Right kidney (tissue), 9 donors: ENCODE measurements at places on chromosomes 1 and 21.

GRCh38 chr1:213947200-213947801, 40.5 kb upstream of the PROX1 start:
- DNase-seq = no peak

DNA sequence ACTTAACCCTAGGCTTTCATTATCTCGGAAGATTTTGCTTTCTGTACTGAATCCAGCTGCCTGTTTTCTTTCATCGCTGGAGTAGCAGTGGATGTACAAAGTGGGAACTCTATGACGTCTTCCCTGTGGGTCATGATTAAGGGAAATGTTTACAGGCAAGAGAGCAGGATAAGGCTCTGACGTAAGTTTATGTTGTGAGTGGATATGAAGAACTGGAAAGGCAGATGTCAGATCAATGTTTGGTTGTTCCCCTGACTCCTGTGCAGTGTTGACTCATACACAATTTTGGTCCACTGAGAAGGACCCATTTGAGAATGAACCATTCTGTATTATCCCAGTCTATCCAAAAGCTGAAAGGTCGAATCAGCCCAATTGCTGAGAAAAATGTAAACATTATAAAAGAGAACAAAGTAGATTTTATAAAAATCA, 292.4 kb downstream of the GRIK1 start:
- no peak for DNase-seq

- DNase-seq = no peak
Observed at GRCh38 chr1:171653796-171654195, 1.3 kb upstream of the MYOC start.

DNA sequence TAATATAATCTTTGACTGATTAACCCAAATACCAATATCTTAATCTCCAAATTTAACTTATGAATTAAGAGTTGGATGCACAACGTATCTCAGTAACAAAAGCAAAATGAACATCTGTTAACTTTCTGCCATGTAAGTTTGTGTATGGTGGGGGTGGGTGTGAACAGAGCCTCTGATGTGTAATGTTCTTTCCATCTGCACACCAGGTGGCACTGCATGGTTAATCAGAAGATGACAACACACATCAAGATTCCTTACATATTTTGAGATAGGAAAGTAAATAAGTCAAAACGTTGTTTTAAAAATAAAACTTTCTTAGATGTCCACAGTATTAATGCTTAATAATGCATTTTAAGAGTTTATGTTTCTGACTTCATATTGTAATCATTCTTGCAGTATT, 251.9 kb downstream of the DPYD start:
- DNase-seq = no peak

- DNase-seq = no peak
Observed at GRCh38 chr1:230509281-230509977, 83.3 kb upstream of the PGBD5 start.

- no peak for DNase-seq
Observed at GRCh38 chr1:47388030-47388890, 27.8 kb upstream of the FOXE3 start.

GRCh38 chr1:201376464-201377374, 761 bp downstream of the TNNT2 start:
- DNase-seq = peak; percentile 69

DNA sequence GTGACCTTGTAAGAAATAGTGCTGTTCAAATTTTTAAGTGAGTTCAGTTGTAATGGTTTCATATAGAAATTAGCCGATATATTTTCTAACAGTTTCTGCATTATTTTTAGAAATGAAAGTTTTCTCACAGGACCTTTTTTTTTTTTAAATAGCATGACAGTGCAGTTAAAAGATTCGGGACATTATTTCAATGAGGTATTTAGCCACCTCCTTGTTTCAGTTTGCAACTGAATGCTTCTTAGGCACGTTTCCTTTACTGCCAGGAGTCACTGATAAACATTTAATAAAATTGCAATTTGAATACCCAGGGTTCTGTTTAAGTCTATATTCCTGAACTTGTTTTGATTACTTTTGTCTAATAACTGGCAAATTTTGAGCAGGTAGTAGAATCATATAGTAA, 304.7 kb downstream of the TM2D1 start:
- no peak for DNase-seq

- DNase-seq = no peak
Observed at GRCh38 chr1:70667494-70668170, 256.6 kb downstream of the CTH start.

DNA sequence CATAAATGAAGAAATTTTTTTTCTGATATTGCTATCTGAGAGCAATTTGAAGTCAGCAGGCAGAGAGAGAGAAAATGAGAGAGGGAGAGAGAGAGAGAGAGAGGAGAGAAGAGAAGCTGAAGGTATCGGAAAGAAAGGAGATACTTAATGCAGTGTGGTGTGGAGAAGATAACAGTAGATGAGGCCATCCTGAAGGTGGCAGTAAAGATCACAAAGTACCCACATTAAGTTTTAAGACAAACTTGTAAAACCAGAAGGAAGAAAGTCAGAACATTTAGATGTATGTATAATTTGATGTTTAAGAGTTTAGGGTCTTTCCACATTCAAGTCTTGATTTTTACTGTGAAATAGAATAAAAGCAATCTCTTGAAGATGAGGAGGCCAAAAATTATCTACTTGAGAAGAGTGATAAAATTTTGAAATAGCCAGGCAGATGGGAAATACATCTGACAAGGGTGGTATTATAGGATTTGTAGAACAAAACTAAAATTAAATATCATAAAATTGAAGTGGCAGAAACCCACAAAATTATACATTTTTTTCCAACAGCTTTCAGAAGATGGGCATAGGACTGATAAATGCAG, 1753.4 kb downstream of the MRPL39 start:
- no peak for DNase-seq

GRCh38 chr1:3914911-3915310, 14.8 kb upstream of the C1orf174 start:
- DNase-seq = no peak

DNA sequence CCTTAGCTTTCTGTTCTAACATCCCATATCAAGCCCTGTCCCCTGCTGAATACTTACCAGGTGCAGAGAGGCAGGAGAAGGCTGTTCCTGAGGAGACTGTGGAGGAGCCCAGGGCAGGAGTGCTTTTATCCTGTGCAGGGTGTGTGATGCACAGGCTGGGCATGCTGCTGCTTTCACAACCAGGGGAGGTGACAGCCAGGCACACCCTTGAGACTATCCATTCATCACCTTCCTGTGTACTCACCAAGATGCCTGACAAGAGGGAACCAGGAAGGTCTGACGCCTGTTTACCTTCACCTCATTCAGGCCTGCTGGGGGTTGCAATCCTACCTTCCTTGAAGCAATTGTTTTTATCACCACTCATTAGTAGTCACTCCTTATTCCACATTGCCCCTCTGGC, at the start of gene LCE3E:
Gene LCE3E, minus strand, starts transcription at position 100 of the 400 bp plus-strand sequence. CDS start 572 bp downstream, outside the sequence.
- no peak for DNase-seq

GRCh38 chr1:62111084-62111483, 83.6 kb upstream of the L1TD1 start:
- no peak for DNase-seq

GRCh38 chr1:245124644-245125043, 30.1 kb upstream of the KIF26B start:
- no peak for DNase-seq

DNA sequence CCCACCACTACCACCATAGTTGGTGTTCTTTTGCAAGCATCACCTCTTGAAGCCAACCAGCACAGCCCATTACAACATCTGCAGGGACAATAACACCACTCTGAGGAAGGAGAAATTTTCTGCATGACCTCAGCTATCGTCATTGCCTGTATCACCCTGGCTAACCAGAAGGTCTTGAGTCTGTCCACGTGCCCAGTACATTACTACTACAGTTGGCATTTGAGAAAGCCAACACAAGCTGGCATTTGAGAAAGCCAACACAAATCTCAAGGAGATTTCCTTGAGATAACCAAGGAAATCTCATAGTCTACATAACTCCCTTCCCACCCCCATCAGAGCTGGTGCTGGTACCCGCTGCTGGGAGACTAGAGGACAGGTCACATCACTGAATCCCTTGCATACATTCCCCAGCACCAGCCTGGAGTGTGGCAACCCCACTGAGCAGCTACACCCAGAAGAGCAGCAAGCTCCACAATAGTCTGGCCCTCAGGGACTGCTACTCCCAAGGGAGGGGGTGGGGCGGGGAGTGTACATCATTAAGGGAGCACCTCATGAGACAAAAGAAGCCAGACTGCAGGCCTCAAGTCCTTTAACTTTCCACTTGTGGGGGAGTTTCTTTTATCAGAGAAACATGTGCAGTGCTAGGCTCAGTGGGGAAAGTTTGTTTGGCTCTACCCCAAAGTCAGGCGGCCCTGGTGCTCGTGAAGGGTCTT, 46.0 kb upstream of the GUCA2A start:
- DNase-seq = no peak

- no peak for DNase-seq
Observed at GRCh38 chr1:3460672-3461131, 6.2 kb downstream of the ARHGEF16 start.

- no peak for DNase-seq
Observed at GRCh38 chr1:28480308-28480707, 25.5 kb upstream of the RCC1 start.

- DNase-seq = peak; percentile 51
Observed at GRCh38 chr1:13965770-13966398, 265.9 kb downstream of the PRDM2 start.

DNA sequence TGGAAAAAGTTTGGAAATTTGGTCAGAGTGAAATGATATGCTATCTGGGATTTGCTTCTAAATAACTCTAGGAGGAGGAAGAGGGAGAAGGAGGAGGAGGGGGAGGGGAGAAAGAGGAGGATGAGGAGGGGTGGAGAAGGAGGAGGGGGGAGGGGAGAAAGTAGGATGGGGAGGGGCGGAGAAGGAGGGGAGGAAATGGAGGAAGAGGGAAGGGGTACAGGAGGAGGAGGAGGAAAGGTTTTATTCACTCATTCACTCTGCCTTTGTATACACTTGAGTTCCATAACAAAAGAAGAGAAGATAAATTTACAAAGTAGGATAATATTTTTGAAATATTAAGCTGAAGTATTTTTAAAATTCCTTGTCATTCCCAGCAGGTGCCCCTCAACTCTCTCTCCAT, 6.3 kb upstream of the VPS26C start:
- no peak for DNase-seq

DNA sequence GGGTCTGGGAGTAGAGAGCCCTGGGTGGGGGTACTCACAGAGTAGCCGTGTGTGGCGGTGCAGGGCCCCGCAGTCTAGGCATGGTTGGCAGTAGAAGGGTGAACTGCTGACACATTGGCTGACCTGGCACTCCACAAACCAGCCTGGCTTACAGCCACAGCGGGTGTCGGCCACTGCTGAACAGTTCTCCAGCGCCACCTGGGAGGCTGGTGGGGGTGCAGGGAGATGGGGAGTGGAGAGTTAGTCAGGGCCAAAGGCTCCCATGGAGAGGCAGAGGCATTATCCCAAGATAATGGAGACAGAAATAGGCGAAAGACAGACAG, 1.5 kb downstream of the TNFRSF25 start:
- DNase-seq = no peak

- DNase-seq = peak; percentile 95
Observed at GRCh38 chr1:180912211-180912800, 391 bp upstream of the KIAA1614 start.

GRCh38 chr1:109641078-109641740, 14.7 kb upstream of the GSTM4 start:
- no peak for DNase-seq

DNA sequence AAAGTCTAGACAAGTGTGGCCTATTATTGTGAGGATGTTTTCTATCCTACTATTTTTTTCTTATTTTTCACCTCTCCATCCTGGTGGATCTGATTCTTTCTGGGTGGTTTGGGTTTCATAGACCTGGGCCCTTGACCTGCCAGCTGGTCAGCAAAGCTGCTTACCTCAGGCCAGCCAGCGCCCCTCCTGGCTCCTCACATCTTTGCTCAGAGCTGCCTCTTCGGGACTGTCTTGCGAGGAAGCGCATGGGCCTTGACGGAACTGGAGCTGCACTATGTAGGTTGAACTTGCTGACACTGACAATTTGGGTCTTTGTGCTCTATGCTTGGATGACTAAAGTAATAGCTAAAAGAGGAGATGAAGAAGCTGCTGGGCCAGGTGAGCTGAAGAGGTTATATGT, 138.5 kb upstream of the SYT6 start:
- no peak for DNase-seq

DNA sequence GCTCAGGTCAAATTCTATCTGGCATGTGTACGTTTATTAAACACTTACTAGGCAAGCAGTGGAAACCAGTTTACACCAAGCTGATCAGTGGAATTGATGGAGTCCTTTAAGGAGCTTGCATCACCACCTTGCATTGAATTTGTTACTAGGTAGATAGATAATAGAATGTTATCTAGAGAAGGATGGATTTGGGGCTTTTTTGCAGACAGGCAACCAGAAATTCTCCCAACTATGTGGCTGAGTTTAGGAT, 44.9 kb downstream of the HHAT start:
- no peak for DNase-seq

GRCh38 chr1:2480236-2480985, 4.3 kb downstream of the PLCH2 start:
- DNase-seq = no peak

DNA sequence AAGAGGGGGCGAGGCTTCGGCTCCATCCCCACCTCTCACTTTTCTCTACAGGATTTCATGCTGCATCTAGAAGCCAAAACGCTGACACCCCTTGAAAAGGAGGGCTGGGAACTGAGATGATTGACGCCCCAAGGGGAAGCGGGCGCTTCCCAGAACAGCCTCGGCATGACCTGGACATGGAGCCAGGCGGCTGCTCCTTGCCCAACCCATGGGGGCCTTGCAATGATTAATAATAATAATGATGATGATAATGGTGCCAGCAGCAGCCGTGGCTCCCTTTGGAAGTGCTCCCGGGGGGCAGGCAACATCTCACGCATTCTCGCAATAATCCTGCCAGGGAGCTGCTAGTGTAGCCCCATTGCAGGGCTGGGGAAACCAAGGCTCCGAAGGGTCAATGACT, 78.2 kb downstream of the RAP1GAP start:
- no peak for DNase-seq

DNA sequence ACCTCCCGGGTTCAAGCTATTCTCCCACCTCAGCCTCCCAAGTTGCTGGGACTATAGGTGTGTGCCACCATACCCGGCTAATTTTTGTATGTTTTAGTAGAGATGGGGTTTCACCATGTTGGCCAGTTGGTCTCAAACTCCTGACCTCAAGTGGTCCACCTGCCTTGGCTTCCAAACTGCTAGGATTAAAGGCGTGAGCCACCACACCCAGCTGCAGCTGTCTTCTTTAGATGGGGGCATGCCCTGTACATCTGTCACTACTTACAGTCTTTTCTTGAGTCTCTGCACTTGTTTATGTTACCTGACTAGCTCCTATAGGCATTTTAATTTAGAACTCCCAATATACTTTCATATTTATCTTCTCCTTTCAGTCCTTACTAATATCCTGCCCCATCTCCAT, 64.2 kb downstream of the SELENOF start:
- no peak for DNase-seq
